ENCODE measurements at places on chromosomes 2 and 18. TPM values are rescaled to one million over a fixed set of nuclear protein-coding genes. Genes with fewer than 3 reads are reported as not detected.

CCDC68 gene
- 3.9 TPM for total RNA-seq

ERFE gene
- 0.51 TPM for total RNA-seq

TUBA3D gene
- total RNA-seq = 138 TPM

GRCh38 chr18:14100503-14101286 is 31.5 kb downstream of the ZNF519 start:
- no peak for DNase-seq

DNA sequence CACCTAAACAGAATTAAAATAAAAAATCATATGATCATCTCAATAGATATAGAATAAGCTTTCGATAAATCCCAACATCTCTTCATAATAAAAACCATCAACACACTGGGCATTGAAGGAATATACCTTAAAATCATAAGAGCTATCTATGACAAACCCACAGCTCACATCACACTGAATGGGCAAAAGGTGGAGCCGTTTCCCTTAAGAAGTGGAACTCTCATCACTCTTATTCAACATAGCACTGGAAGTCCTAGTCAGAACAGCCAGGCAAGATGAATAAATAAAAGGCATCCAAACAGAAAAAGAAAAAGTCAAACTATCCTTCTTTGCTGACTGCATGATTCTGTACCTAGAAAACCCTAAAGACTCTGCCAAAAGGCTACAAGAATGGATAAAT is 510.3 kb downstream of the ZNF804A start:
- no peak for DNase-seq

DNA sequence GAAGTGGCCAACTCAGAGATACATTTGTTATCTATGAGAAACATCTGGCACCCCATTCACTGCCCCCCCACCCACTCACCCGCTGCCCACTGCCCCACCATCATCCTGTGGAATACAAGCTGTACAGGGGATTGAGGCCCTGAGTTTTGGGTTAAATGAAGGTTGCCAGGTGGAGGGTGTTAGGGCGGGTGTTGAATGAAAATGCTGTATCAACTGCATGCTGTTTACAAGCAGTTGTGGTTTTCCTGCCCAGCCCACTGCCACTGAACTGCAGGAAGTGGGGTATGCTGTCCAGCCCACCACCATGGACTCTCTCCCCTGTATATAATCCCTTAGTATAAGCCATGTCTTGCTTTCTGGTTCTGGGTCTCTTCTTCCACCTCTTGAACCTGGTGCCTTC is 481.9 kb downstream of the METTL4 start:
- DNase-seq = no peak

GRCh38 chr2:9234680-9235146 is 28.1 kb downstream of the ASAP2 start:
- no peak for DNase-seq

- no peak for DNase-seq
Observed at GRCh38 chr2:61700464-61700863, 153.4 kb downstream of the FAM161A start.

- no peak for DNase-seq
Observed at GRCh38 chr18:22988208-22988607, 55.1 kb downstream of the RBBP8 start.

DNA sequence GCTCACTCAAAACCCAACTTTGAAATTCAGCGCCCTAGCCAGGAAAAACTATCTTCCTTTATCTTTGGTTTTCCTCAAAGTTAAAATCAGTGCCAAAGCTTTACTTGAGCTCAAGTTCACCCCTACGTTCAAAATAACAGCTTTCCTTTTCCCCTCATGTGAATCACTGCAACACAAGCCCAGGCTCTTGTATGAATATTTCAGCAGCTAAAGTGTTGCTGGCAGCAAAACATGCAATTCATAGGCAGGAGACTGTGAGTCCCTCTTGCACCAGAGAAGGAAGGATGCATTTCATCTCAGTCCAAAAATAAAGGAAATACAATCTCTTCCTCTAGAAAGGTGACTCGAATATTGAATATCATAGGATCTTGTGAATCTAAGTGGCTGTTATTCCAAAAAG is 461.3 kb upstream of the SOX11 start:
- no peak for DNase-seq

GRCh38 chr2:218806346-218806978 is 24.5 kb downstream of the CYP27A1 start:
- peak; percentile 86 for DNase-seq

- no peak for DNase-seq
Observed at GRCh38 chr2:175964195-175964594, 37.9 kb downstream of the LNPK start.

DNA sequence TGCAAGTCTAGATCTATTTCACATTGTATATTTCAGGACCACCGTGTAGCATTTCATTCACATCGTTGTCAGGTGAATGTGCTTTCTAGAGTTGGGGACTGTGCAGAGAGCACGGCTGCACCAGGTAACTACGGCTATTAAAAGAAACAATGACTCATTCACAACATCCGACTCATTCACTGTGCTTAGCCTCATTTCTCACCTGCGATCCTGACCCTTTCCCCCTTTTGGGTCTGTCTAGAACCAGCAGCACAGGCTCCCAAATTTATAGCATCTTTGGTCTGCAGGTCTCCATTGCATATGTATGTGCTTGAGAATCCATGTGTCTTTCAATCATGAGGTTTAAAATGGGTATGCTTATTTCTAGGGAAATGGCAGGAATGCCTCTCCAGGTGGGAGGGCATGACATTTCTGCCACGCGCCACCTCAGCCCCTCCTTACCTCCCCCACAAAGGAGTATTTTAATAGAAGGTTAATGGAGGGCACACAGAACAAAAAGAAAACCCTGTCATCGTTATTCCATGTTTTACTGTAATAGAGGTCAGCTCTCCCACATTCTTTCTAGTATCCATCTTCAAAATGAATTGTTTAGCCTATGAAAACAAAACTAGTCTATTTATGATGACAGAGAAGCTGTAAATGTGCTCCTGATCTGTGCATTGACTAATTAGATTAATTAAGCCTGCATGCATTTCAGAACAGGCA is 246.7 kb upstream of the EPHA4 start:
- DNase-seq = no peak

- DNase-seq = no peak
Observed at GRCh38 chr2:237389831-237390230, 24.1 kb downstream of the COL6A3 start.

DNA sequence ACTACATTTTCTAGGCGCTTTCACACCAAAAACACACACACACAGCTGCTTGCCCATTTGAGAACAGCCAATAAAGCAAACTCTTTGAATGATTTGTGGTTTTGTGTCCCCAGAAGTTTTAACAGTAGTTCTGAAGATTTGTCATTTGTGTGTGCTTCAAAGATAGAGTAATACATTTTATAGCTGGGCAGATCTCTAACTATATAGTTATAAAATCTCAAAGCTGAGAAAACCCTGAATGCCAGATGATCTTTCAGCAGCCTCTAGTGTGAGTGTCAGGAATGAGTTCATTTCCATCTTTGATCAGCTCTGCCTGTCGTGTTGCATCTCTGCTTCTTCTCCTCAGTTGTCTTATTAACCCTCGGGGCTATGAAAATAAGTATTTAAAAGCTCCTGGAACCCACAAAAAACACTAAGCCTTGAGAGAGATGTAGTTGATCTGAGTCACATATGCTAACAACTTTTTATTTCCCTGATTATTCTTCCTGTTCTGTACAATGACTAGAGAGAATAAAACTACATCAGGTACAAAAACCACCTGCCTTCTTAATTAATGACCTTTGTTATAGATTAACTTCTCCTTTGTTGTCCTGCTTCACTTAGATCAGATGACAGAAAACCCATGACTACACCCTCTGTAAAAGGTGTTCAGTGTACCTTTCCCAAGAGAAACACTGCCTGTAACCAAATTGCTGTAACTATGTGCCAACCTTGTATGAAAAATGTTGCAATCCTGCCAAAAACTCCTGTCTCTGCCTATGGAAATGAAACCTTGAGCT is 30.0 kb upstream of the SLC3A1 start:
- DNase-seq = no peak

DNA sequence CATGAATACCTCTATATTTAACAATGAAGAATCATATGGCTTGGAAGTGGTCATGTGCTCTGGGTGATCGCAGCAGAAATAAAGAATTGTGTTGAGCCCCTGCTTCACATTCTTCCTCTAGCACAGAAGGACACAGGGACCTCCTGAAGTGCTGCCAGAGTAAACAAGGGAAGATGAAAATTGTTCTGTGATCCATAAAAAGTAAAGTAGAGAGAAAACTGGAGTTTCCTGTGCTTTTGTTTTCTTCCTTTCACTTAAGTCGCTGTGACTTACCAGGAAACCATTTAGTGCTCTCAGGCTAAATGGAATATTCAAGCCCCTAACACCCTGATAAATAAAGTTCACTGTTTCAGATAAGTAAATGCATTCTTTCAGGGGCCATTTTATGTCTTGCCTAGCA is 1173.6 kb upstream of the CHAC2 start:
- DNase-seq = no peak

DNA sequence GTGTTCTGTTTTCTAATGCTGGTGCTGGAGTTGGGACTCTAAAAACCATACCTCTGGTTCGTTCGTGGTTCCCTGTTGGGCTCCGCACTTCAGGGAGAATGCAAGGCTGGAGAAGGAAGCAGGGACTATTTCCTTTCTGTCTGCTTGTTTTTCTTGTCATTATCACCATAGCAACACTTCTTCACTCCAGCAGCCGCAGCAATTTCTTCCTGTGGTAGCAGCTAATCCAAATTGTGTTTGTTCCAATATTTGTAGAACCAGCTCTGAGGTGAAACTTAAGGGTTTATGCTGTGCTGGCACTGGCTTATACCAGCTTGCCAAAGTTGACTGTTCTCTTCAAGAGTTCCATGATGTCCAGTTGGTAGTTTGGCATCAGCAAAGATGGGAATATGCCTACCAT is 301.4 kb upstream of the SYT4 start:
- DNase-seq = no peak

Data from Right ventricle myocardium inferior (tissue), 1 donor.